LHCN-M2 (cell line): ENCODE measurements at places on chromosomes 2 and 18. TPM values are rescaled to one million over a fixed set of nuclear protein-coding genes. Genes with fewer than 3 reads are reported as not detected.

DNA sequence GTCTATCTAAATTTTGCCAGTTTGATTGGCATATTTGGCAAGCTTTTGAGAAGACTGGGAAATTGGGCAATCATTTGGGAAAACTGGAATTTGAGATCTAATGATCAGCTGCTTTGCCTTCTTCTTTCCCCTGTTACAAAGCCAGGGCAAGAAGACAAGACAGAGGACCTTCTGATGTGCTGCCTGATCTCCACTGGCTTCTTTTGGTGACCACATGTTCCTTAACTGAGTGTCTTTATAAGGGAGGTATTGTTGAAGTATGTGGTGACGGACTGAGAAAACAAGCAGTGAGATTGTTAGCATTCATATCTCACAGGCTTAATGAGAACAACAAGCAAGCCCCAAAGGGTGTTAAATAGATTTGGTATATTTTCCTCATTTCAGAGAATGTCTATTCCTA lies 175.8 kb downstream of the SLC8A1 start:
- no peak for DNase-seq

DNA sequence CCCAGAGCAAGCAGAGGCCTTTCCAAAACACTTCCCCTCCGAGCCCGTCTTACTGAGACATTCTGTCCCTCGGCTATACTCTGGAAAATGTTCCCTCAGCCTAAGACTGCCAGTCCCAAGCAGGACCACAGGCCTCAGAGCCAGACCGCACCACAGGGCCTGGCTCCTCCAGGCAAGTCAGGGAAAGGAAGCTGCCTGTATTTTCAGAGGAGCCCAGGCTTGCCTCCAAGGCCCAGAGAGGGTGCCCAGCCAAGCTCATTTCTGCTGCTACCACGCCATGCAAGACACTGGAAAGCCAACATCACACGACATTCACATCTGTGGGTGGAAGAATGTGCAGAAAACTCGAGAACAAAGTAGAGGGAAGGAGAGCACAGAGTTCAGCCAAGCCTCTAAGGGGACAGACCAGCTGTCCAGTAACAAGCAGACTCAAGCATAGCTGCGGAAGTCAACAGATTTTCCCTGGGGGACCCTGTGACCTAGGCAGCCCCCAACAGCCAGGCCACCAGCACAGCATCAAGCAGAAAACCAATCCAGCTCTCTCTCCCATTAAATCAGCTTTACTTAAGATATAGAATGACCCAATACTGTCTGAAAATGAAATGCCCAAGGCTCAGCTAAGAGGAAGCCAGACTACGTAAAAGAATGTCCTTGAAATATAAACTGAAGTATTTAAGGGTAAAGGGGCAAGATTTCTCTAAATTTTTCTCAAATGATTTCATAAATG lies 123.9 kb downstream of the ZFP36L2 start:
- no peak for DNase-seq

DNA sequence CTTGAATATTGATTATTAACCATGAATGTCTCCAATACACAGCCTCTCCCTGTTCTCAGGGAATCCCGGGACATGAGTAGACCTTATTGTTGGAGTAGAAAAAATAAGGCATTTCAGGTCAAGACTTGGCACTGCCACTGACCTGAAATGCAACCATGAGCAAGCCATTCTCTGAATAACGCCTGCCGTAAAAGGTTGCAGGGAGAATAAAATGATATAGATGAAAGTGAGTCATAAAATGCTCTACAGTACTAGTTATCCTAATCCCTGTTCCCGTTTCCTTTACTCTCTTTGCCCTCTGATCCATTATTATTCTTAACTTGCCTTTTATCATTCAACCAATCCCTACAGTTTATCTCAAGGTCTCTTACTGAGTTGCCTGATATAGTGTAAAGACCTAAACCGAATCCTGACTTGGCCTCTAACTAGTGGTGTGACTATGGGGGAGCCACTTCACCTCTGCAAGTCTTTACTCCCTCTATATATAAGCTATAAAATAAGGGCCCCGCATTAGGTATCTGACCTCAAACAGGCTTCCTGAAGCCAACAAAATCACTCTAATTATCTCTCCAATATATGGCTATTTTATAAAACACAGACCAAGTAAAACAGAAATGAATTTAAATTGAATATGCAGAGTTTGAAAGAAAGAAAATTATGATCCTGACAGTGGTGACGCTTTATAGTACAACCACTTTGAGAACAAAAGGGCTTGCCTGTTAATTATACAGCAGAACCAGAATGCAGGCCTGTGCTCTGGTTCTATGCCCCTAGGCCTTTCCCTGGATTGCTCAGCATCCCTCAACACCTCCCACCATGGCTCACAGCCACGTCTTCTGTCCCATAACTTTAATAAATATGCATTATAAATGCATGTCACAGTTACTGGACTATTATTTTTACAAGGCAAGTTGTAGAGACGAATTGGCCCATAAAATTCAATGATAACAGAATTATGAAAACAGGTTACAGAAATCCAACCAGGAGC lies 183.1 kb downstream of the STK39 start:
- DNase-seq: no peak

- DNase-seq: no peak
These were observed 65.7 kb downstream of the ACTR2 start for GRCh38 chr2:65293376-65293775.

DNA sequence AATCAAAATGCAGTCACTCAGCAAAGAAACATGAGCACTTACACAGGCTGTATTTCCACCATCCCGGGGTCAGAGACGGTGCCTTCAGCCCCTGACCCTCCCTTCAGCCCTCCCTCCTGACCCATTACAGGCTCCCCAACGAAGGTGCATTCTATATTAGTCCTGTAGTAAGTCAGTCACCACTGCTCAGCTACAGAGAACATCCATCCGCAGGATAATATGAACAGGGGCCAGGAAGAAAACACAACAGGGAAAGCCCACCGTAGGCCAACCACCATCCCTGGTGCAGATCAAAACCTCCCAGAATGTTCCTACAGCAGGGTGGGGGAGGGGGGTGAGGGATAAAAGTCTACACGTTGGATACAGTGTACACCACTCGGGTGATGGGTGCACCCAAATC lies 15.1 kb downstream of the PXDN start:
- DNase-seq: no peak

DNA sequence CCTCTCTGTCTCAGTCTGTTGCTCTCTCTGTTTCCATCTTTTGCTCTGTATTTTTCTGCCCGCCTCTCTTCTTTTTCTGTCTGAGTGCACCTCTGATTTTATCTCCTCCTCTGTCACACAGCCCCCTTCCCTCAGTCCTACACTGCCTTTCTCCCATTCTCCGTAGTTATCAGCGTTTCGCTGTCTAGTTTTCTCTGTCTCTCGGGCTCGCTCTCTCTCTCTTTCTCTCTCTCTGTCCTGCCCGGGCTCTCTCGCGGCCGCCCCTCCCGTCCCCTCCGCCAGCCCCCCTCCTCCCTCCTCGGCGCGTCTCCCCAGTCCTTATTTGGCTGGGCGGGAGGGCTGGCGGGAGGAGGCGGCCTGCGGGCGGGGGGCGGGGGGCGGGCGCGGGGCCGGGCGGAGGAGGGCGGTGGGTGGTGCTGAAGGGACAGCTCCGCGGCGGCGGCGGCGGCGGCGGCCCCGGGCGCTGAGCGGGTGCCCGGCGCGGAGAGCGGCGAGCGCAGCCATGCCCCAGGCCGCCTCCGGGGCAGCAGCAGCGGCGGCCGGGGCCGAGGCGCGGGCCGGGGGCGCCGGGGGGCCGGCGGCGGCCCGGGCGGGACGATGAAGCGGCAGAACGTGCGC lies at the start of gene KCNK3:
TSS of gene KCNK3 (plus strand) at position 444 of the 618 bp plus-strand sequence. CDS start at position 598, 154 bp downstream.
- peak; percentile 11 for DNase-seq

GRCh38 chr18:9719421-9719981 lies 11.4 kb downstream of the RAB31 start:
- DNase-seq: peak; percentile 88

GRCh38 chr18:13216092-13216582 lies 2.4 kb upstream of the LDLRAD4 start:
- peak; percentile 23 for DNase-seq

DNA sequence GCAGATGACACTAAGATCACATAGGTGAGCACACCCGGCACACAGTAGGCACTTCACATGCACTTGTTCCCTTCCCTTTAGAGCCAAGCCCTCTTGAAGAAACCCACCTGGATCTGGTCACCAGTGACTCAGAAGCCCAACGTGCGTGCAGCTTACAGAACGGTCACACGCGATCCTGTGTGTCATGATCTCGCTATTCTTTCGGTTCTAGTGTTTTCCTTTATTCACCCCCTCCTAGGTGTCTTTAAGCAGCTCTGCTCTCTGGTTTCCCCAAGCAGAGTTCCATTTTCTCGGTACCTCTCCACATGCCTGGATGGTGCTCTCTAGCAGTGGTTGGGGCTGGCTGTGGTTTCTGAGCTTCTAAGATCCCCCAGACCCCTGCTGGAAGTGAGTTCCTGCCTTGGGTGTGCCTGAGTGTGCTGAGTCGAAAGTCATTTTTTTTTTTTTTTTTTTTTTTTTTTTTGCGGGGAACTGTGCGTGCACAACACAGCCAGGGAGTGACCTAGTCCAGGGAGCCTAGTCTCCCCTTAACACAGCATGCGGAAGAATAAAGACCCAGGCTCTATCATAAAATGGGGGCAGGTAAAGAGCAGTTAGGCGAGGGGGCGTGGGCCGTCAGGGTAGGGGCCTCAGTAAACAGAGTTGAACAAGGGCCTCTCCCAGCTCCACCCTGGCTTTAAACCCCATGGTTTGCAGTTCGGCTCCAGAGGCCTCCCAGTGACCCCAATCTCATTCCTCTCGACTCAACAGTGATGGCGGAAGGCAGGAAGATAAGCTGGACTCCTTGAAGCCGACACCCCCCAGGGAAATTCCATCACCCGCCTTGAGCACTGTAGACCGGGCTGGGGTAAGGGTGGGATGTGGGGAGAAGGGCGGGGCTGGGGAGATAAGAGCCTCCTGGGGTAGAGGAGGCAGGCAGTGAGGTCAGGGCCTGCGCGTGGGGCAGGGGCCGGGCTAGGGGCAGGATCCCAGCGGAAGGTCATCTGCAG lies 29.8 kb upstream of the DNMT3A start:
- DNase-seq: no peak

DNA sequence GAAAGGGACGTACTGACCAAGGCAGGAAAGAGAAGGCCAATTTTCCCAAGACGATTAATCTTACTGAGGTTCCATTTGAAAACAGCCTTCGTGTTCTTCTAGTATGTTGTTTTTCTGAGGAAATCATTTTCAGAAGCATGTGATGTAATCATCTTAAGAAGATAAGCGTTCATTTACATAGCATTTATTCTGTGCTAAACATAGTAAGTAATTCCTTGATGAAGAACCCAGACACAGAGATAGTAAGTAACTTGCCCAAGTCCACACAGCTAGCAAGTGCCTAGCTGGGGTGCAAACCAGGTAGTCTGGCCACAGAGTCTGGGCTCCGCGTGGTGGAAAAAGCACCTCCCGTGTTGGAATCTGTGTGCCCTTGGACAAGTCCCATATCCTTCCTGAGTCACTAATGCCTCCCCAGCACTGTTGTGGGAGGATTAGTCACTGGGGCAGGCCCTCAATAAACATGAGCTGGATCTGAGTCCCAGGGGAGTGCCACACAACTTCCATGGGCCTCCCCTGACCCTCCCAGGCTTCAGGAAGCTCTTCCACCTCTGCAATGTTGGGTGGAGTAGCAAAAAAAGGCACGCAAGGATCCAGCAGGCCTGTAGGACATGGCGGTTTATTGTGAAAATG lies 26.9 kb upstream of the ASAP2 start:
- peak; percentile 88 for DNase-seq

DNA sequence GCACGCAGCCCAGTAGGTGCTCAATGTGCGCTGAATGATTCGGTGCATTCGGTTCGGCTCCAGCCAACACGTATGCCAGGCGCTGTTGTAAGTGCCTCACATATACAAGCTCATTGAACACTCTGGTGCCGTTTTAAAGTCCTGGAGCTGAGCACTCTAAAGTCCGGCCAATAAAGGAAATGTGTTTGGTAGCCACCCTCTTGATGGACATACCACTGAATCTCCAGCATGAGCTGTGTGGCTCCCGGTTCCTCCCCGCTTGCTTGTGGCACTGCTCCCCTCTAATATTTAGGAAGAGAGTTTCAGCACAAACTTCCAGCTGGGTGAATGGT lies 112.1 kb downstream of the MCFD2 start:
- DNase-seq: no peak

- DNase-seq: peak; percentile 6
These were observed 308.4 kb upstream of the THUMPD2 start for GRCh38 chr2:40087434-40087833.

GRCh38 chr2:84782717-84783442 lies 98.0 kb downstream of the TRABD2A start:
- DNase-seq: no peak

GRCh38 chr18:3177902-3178687 lies 41.7 kb downstream of the MYOM1 start:
- DNase-seq: no peak

- DNase-seq: no peak
These were observed 17.1 kb downstream of the SNRPD1 start for GRCh38 chr18:21629089-21629832.

- DNase-seq: no peak
These were observed 93.7 kb downstream of the TMEM17 start for GRCh38 chr2:62412347-62412742.

- DNase-seq: no peak
These were observed 12.1 kb downstream of the EPHA4 start for GRCh38 chr2:221559991-221560390.

GRCh38 chr2:200483729-200484198 lies 26.1 kb downstream of the KCTD18 start:
- DNase-seq: peak; percentile 20

DNA sequence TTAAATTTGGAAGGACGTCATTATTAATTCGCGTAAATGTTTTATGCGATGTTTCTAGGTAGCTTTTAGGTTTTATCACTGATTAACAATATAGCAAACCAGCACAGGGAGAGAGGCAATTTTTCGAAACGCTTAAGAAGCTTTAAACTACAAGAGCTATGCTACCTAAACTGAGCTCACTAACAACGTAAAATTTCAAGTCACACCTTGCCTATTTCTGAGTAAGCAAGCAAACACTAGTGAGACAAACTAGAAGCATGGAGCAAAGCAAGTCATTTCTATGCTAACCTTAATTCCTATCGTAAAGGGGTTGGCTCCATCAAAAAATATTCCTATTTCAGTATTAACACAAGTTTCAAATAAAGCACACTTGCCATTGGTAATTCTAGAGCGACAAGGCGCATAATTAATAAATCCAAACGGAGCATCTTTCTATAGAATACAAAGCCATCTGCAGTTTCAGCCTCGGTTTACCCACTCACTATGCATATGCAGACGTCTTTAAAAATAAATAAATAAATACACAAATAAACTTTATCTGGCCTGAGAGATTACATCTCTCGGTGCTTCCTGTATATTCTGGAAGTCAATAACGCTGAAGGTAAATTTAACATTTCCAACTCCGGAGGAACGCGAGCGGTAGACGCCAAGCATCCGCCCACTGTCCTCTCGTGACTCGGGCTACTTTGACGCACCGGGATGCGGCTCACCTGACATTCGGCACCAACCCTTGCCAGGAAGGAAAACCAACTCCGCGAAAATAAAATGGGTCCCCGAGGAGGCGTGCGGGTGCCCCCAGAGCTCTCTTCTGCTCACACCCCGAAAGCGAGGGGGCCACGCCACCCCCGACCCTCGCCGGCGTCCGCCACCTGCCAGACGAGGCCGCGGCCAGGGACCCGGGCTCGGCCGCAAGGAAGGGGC lies 947 bp downstream of the ITSN2 start:
- DNase-seq: no peak

The CRYGC gene
- total RNA-seq: not detected in 2 replicates

The THSD7B gene
- not detected in 2 replicates for total RNA-seq

The RGPD3 gene
- total RNA-seq: 0.11 and 0.13 TPM in 2 replicates

The NEURL3 gene
- total RNA-seq: not detected in 2 replicates

The PCARE gene
- not detected in 2 replicates for total RNA-seq

The RAD51AP2 gene
- total RNA-seq: under 0.01 TPM in 1 of 2 replicates, not detected in the other

The AMER3 gene
- not detected in 2 replicates for total RNA-seq

The MGAT4A gene
- total RNA-seq: 0.17 TPM in 1 of 2 replicates, not detected in the other

The COL5A2 gene
- 187 TPM in 2 replicates for total RNA-seq
